Small intestine (tissue), 16 donors: ENCODE measurements at places on chromosomes 2 and 18. TPM values are rescaled to one million over a fixed set of nuclear protein-coding genes. Genes with fewer than 3 reads are reported as not detected.

DNA sequence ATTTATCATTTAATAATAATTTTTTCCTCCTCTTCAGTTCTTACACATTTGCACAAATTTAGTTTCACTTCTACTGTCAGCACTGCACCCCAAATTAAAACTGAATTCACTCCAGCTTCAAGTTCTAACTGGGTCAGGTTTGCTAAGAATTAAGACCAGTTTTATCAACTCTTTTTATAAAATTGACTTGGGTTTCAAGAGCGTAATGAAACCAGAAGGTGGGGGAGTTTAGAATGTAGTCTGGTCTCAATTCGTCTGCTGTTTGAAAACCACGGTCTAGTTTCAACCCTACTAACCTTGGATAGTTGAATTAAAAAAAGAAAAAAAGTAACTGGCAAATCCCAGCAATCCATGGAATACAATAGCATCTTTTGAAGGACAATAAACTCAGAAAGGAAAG, 14.3 kb upstream of the CTLA4 start:
- DNase-seq: no peak
- H3K27ac ChIP-seq: no peak overlapping the region
- no peaks in the 10 kb centered on the region for H3K4me1 ChIP-seq

DNA sequence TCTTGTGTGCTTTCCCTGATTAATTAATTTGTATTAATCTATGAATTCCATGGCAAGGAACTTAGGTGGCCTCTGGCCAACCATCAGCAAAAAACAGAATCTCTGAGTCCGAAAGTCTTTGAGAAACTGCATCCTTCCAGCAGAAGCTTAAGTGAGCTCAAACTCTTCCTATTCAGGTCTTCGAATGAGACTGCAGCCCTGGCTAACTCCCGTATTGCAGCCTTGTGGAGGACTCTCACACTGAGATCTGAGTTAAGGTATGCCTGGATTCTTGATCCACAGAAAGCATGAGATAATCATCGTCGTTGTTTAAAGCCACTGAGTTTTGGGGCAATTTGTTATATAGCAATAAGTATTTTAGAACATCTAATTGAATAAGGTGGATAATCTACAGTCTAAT, 1143.9 kb upstream of the NXPH2 start:
- no peak for DNase-seq
- H3K4me1 ChIP-seq: no peaks in the 10 kb centered on the region
- H3K27ac ChIP-seq: no peak overlapping the region
- no peaks in the 10 kb centered on the region for H3K27me3 ChIP-seq

GRCh38 chr2:51256736-51257135, 224.8 kb upstream of the NRXN1 start:
- H3K4me1 ChIP-seq: no peaks in the 10 kb centered on the region
- no peaks in the 10 kb centered on the region for H3K27me3 ChIP-seq
- no peak overlapping the region for H3K27ac ChIP-seq
- no peak overlapping the region for H3K4me3 ChIP-seq
- DNase-seq: no peak

DNA sequence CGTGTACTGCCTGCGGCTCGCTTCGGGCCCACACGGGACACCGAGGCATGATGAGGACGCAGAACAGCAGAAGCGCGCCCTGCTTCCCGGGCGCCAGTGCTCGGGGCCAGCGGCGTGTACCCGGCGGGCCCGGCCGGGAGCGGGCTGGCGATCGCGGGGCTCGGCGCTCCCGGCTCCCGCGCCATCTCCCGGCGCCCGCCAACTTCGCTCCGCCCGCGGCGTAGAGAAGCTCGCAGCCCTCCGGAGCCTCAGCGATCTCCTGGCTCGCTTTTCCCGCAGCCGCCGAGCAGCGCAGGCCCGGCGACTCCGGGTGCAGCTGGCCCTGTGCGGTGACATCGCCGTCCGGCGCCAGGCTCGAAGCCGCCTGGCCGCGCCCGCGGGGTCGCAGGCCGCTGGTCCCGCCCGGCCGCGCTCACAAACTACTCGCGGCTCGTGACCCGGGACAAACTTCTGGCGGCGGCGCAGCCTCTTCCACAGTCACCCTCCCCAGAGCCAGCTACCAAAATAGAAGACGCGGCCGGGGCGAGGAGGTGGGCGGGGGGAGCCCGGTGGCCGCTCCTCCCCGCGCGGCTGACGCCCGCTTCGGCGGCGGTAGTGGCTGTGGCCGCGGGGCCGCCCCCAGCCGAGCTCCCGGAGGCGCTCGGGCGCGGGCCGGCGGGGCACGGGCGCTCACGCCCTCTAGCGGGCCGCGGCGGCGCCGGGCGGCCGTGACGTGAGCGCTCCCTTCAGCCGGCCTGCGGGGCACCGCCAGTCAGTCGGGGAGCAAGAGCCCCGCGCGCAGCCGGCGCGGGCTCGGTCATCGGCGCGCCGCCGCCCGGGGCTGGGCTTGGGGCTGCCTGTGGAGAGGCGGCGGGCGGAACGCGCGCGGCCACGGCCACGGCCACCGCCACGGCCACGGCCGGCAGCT, at the start of gene PTPRM:
PTPRM (plus strand) TSS at position 750 of the 907 bp plus-strand sequence. CDS start 503 bp downstream, outside the sequence.
- peak; percentile 90 for DNase-seq
- peak within 1 kb of the TSS; percentile 75 for H3K4me3 ChIP-seq
- H3K4me1 ChIP-seq: no peaks in the 10 kb centered on the region

- peaks cover 13% of the 10 kb centered on the region for H3K27me3 ChIP-seq
- DNase-seq: no peak
- H3K36me3 ChIP-seq: no peaks in the 10 kb centered on the region
- H3K4me1 ChIP-seq: no peaks in the 10 kb centered on the region
- H3K4me3 ChIP-seq: no peak overlapping the region
- H3K27ac ChIP-seq: no peak overlapping the region
These were observed 8.7 kb downstream of the ANTXR1 start for GRCh38 chr2:69021727-69022126.

- H3K36me3 ChIP-seq: peaks cover 10% of the 10 kb centered on the region
- DNase-seq: no peak
- H3K4me3 ChIP-seq: no peak overlapping the region
These were observed 23.2 kb downstream of the PRKD3 start for GRCh38 chr2:37301408-37301807.

The SPR gene
- 40.6 TPM for polyA plus RNA-seq

The KRCC1 gene
- 35.1 TPM for polyA plus RNA-seq

The ANKAR gene
- 0.45 TPM for polyA plus RNA-seq

The ARHGAP15 gene
- polyA plus RNA-seq: 18.2 TPM

The ABCG8 gene
- 38.9 TPM for polyA plus RNA-seq

The DTNA gene
- polyA plus RNA-seq: 24.3 TPM

The KATNAL2 gene
- polyA plus RNA-seq: 2.9 TPM

The RBM44 gene
- 0.12 TPM for polyA plus RNA-seq
